ENCODE measurements at places on chromosomes 12 and 14.
A peak's percentile ranks its signal among the peaks of the same experiment; 100 is the strongest.

DNA sequence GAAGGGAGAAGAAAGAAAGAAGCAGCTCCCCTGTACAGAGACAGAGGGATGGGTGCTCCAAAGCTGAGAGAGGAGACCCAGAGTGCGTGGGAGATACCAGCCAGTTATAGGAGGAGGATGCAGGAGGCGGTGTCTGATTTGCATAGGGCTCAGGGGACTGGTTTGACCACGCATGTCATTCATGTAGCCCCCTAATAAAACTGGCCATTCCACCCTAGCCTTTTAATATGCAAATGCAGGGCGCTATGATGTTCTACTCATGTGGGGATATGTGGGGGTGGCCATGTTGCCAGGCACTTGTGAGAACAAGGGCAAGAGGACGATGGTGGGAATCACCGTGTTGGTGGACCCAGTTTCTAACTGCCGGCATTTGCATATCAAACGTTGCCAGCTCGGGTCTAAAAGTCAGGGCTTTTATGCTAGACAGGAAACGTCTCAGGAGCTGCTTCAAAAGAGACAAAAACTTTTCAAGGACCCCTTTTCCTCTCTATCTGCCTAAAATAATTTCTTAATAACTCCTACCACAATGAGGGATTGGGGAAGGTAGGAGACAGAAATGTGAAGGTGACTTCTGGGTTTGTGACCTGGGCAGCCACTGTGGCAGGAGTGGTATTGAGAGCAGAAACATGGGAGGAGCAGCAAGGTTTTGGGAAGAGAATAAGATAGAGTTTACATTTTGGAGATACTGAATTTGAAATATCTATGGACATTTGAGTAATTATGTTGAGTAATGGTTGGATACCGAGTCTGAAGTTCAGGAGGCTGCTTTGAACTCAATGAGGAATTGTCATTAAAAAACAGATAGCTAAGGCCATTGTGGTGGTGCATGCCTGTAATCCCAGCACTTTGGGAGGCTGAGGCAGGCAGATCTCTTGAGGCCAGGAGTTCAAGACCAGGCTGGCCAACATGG is 2.2 kb upstream of the ATXN3 start:
- DNase-seq: peak; percentile 18

GRCh38 chr14:66495218-66496098 is 9.3 kb downstream of the CCDC196 start:
- DNase-seq: peak; percentile 80

- peak; percentile 96 for DNase-seq
Measured at GRCh38 chr14:57390037-57390805, at the start of gene NAA30. Gene NAA30, plus strand, starts transcription at chr14:57390586. Its CDS starts 372 bp downstream, at chr14:57390958.

- no peak for DNase-seq
Measured at GRCh38 chr14:34348592-34348991, 113.4 kb downstream of the SPTSSA start.

- DNase-seq: no peak
Measured at GRCh38 chr14:74155287-74155686, 70.5 kb downstream of the LIN52 start.

GRCh38 chr12:110741341-110742095 is 1.2 kb downstream of the PPP1CC start:
- peak; percentile 83 for DNase-seq

DNA sequence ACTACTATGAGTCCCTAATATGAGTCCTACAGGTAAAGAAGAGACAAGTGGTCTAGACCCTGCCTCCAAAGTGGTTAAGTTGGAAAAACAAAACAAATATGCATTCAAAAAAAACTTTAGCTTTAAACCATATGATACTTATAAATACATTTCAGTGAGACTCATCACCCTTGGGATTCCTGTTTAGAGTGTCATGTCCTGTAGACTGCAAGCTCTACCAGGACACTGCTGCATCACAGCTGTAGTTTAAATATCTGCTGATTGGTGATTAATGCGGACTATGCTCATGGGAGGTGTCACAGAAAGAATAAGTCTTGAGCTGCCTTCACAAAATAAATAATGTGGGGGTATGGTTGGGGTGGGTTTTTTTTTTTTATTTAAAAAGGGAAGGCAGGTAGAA is 8.8 kb upstream of the LGR5 start:
- no peak for DNase-seq

DNA sequence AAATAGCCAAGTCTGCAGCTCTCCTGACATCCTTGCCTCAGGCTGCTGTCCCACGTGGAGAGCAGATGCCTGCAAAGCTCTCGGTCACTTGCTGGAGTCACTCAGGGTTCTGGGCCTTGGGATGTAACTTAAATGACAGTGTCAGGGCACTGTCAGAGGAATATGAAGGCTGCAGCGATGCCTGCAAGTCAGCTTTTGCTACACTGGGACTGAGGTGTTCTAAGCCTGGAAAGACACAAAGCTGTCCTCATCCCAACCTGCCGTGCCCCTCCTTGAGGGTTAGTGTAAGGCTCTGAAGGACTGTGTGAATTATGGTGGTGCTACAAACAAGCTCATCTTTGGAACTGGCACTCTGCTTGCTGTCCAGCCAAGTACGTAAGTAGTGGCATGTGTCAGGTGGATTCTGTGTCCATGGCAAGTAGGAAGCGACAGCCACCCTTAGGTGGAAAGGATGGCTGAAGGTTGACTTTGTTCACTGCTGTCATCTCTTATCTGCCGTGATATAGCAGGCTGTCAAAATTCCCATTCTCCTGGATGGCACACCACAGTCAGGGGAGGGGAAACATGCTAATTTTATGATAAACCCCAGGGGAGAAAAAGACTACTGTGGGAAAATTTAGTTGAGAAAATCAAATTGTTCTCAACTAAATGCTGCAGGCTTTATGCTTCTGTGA is 79.9 kb downstream of the DAD1 start:
- no peak for DNase-seq

- DNase-seq: no peak
Measured at GRCh38 chr14:85798856-85799255, 268.9 kb downstream of the FLRT2 start.

DNA sequence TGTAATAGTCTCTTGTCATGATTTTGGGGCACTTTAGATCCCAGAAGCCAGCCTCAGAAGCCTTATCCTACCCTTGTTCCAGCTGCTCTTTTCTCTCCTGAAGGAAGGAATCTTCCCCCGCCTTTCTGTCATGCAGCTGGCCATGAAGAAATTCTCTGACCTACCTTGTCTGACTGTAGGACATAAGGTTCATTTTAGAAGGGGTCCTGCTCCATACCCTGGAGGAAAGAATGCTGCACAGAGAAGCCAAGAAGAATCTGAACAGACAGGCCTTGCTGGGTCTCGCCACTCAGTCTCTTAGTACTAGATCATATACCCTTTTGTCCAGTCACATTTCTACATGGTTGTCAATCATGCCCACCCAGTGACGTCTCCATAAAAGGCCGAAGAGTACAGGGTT is 6.2 kb upstream of the TMCC3 start:
- DNase-seq: no peak

DNA sequence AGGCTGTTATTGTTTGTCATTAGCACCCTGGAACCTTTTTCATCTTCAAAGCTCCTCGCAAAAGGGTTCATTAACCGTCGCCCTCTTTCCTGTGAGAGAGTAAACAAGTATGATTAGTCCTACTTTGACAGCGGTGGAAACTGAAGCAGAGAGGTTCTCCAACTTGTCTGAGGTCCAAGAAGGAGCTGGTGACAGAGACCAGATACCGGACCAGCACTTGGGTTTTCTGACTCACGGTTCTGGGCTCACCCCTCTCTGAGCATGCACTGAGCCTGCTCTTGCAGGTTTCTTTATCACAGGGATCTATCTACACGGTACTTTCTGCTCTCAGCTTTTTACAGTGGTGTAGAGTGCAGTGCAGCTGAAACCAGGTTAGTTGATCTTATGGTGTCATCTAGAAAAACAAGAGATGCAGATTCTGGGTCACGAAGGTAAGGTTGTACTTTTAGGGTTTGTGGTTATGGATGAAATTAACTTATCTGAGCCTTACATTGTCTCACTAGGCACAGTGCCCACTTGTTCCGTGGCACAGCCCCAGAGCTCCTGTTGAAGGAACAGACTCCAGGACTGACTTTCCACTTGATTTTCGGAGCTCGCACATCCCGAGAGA is 62.1 kb downstream of the PPP2R5C start:
- no peak for DNase-seq

DNA sequence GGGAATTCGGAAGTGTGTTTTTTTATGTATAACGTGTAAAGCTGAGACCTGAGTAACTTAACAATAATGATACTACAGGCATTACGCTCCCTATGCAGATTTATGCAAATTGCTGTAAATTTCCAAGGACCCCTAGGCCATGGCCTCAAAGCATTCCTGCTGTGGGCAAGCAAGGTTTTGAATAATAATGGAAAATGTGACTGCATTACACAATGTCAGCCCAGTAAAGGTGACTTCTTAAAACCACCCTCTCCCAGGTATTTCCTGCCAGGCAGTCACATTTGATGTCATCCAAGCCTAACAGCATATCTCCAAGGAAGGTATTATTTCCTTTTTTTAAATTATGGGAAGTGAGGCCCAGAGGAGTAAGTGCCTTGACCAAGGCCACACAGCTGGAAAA is 621.0 kb downstream of the BCL11B start:
- DNase-seq: no peak

GRCh38 chr12:100899301-100899700 is 104.7 kb downstream of the ANO4 start:
- no peak for DNase-seq

- DNase-seq: no peak
Measured at GRCh38 chr14:38389681-38390080, 133.8 kb upstream of the CLEC14A start.

DNA sequence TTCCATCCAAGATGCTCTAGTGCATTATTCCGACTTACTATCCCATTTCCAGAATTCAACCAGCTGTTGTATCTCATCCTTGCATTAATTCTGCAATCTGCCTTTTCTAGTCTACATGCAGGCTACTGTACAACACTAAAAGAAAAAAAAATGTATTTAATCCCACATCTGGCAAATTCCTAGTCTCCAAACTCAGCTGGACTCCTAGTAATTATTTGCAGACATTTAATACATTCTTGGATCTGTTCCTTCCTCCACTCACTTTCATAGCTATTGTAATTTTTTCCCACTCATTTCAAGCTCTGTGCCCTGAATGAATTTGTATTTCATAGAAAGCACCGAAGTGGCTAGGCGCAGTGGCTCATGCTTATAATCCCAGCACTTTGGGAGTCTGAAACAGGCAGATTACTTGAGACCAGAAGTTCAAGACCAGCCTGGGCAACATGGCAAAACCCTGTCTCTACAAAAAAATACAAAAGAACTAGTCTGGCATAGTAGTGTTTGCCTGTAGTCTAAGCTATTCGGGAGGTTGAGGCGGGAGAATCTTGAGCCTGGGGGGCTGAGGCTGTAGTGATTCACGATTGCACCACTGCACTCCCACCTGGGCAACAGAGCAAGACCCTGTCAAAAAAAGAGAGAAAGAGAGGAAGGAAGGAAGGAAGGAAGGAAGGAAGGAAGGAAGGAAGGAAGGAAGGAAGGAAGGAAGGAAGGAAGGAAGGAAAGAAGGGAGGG is 39.5 kb upstream of the YAF2 start:
- no peak for DNase-seq

DNA sequence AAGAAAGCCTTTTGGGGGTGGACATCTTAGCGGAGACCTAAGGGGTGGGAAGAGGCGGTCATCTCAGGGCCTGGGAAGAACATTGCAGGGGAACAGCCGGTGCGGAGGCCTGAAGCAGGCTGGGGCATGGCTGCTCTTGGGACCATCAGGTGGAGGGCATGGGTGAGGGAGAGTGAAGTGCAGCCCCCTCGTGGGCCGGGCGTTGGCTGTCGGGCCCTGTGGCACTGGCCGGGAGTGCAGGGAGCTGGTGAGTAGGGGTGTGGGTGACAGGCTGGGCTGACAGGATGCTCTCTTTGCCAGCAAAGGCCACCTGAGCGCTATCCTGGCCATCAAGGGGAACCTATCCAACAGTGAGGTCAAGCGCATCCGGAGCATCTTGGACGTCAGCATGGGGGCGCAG is 11.7 kb downstream of the TNFAIP2 start:
- DNase-seq: no peak

DNA sequence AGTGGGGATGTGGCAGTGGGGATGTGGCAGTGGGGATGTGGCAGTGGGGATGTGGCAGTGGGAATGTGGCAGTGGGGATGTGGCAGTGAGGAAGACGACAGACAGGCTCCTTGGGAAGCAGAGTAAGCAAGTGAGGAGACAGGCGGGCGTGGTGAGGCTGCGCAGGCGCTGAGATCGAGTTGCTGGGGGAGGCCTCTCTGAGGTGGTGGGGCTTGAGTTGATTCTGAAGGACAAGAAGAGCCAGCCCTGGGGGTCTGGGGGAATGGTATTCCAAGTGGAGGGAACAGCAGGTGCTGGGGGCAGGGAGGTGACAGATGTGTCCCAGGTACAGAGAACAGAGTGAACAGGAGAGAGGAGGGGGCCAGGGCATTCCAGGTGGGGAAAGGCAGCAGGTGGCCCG is 33.8 kb upstream of the TSPAN9 start:
- DNase-seq: no peak

- no peak for DNase-seq
Measured at GRCh38 chr12:61564466-61564865, 695.7 kb upstream of the USP15 start.

DNA sequence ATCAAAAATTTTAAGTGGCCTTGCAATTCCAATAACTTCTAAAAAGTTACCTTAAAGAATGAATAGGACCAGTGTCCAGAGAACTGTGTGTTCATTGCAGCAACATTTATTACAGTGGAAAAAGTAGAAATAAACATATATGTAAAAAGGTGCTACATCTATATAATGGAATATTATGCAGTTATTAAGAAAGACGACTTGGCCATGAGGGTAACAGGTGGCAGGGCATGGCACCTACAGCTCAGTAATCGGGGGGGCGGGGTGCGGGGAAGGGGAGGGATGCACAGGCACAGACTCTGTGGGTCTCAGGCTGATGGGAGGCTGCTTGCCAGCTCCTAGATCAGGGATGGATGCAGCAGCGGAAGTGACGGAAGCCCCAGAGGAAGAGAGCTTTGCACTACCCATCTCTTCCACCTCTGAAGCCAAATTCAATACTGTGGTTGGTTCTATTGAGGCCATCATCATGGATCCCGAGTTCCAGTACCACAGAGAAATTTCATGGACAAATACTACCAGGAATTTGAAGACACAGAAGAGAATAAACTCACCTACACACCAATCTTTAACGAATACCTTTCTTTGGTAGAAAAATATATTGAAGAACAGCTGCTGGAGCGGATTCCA is 14.0 kb downstream of the KRT76 start:
- DNase-seq: no peak

GRCh38 chr14:28754209-28754985 is 12.2 kb upstream of the FOXG1 start:
- DNase-seq: peak; percentile 36
